ENCODE measurements at places on chromosomes 3 and 15.

DNA sequence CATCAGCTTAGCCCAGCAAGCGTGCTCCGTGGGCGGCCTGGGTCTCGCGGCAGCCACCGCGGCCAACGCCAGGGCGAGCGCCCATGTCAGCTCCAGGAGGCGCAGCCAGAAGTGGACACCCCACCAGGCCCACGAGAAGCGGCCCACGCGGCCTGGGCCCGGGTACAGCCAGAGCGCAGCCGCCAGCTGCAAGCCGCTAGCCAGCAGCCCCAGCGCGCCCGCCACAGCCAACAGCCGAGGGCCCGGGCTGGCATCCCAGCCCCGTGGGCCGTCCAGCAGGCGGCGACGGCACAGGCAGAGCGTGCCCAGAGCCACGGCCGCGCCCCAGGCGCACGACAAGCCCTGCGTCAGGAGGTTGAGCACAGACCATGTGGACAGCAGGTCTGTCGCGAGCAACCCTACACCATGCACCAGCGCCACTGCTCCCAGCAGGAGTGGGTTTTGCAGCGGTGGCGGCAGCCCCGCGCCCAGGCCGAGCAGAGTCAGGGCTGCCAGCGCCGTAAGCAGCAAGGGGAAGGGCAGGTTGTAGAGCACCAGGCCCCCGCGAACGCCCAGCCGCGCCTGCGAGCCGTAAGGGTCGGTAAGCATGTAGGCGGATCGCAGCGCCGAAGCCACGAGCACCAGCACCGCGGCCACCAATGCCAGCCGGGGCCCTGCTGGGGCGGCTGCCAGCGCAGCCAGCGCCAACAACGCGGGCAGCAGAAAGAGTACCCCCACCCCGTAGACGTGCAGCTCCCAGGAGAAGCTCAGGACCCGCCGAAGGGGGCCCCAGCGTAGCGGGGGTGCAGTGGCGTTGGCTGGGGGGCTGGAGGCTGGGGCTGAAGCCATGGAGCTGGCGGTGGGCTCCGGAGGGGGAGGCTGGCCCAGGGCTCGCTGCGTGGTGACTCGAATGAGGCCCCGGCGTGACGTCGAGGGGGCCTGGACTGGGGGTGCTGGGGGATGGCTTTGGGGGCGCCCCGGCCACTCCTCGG is 4.9 kb downstream of the PRRT3 start:
- peak; percentile 76 for DNase-seq

GRCh38 chr3:105406268-105406667 is 39.6 kb downstream of the ALCAM start:
- no peak for DNase-seq

- DNase-seq: no peak
These were observed 652.5 kb downstream of the EDEM1 start for GRCh38 chr3:5840056-5840455.

DNA sequence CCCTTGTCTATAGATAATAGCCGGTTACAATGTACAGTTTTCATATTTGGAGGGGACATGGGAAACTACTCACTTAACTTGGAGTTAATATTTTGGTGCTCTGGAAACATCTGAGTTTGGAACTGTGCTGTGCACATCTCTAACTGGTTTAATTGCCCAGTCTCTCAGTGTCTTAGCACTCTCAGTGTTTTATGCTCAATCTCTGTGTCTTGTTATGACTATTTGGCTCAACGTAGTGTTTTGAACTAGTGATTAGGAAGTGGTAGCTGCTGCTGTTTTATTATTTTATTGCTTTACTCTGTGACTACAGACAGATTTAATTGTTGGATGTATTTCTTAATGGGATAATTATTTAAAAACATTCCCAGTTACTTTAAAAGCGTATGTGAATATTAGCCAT is 17.0 kb downstream of the FNDC3B start:
- DNase-seq: no peak

- no peak for DNase-seq
These were observed 64.8 kb upstream of the CLSTN2 start for GRCh38 chr3:139870000-139870675.

GRCh38 chr15:31173790-31174450 is 72.4 kb upstream of the TRPM1 start:
- DNase-seq: no peak

- no peak for DNase-seq
These were observed 75.3 kb upstream of the BOC start for GRCh38 chr3:113136071-113136470.
